Neuronal stem cell (in vitro differentiated cells): ENCODE measurements at places on chromosomes 4 and X.

DNA sequence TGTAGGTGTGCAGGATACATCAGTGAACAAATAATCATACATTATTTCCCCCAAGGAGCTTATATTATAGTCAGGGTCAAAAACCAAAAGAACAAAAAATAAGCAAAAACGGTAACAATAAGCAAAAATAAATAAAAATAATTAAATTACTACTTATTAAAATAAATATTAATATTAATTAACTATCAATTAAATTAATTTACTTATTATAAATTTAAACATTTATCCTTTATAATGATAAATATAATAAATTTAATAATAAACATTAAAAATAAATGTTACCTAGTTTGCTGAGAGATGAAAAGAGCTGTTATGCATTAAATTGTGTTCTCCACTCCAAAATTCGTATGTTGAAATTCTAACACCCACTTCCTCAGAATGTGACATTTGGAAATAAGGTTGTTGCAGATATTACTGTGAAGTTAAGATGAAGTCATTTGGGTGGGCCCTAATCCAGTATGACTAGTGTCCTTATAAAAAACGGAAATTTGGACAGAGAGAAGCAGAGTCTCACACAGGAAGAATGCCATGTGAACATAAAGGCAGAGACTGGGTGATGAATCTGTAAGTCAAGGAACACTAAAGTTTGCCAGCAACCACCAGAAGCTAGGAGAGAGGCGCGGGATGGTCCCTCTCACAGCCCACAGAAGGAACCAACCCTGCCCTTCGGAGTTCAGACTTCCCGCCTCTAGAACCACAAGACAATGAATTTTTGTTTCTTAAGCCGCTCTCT is 67.2 kb upstream of the IBSP start:
- DNase-seq = no peak

DNA sequence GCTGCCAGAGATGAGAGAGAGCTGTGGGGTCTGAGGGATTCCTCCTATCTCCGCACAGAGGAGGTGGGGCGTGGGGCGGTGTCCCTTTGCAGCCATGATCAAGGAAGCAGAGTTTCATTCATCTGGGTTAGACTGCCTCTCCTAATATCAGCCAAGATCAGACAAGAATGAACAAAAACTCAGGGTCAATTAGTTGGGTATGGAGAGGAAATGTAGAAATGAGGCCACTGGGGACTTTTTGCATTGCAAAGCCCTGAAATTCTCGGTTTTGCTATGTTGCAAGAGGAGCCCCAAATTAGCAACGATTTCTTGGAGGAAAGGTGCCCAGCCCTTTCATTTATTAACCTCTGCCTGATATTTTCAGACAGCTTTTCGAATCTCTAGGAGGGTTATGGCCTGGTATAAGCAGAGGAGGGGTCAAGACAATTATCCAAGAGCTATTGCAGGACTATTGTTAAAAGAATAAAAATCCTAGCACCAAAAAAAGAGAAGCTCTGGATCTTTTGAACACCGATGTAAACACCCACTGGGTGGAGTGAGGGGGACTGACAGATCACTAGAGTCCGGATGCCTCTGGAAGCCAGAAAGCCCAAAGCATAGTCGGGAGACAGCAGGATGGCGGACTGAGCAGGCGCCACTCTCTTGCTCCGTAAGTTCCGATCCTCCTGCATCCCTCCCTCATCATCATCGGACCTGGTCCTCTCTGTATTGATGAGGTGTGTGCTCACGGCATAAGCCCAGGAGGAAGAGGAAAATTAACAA is 34.4 kb upstream of the ACSL1 start:
- no peak for DNase-seq

GRCh38 chrX:46743046-46743445 is 15.9 kb downstream of the SLC9A7 start:
- DNase-seq = no peak

DNA sequence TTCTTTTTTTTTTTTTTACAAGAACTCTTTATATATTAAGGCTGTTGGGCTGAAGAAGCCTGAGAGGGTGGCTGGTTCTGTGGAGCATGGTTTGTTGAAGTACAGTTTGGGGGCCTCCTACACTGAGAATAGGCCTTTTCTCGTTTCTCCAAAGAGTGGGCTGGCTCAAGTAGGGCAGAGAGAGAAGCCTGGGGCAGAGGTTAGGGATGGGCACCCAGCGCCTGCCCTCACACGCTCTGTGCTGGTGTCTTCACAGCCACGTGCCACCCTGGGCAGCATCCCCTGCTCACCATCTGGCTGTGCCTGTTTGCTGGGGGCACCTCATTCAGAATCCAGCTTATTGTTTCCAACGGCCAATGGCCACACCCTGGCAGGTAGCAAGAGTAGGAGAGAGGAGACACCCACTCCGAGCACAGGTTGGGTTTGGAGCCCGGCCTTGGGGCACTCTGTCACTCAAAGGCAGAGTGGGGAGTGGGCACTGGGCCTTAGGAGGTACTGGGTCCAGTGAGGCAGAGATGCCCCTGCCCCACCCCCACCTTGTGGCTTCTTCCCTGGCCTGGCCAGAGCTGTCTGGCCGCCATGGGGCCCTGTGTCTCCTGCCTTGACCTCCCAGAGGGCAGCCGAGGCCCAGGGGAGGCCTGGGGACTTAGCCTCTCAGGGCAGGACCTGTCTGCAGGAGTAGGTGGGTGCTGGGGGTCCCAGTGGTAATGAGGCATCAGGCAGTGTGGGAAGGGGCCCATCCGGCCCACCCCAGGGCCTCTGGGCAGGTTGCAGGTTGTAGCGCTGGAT is 2.9 kb downstream of the MSANTD1 start:
- DNase-seq = no peak
